ENCODE measurements at places on chromosomes 2 and 18.

GRCh38 chr18:27483276-27483675 is 298.2 kb upstream of the CHST9 start:
- no peak for DNase-seq

DNA sequence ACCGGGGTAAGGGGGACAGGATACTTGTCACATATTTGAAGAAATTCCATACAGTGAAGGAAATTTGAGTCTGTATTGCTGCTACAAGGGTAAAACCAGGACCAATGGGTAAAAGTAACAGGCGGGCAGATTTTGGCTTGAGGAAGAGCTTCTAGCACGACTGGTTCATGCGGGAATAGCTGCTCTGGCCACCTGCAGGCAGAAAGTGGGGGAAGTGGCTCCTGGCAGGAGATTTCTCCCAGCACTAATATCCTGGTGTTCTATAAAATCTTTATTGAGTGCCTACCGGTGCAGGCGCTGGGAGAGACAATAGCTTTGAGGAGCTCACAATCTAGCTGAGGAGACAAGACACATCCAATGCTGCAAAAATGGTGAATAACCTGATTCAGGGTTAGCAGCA is 198.5 kb downstream of the LOXHD1 start:
- no peak for DNase-seq

- no peak for DNase-seq
Observed at GRCh38 chr2:186749219-186749618, 55.4 kb downstream of the FAM171B start.

GRCh38 chr2:144713410-144713809 is 193.5 kb upstream of the ZEB2 start:
- DNase-seq, result no peak

- DNase-seq, result no peak
Observed at GRCh38 chr2:121910139-121910538, 154.7 kb downstream of the TSN start.

- no peak for DNase-seq
Observed at GRCh38 chr2:42895791-42896135, 103.4 kb upstream of the HAAO start.

GRCh38 chr2:6835467-6835866 is 30.2 kb downstream of the CMPK2 start:
- no peak for DNase-seq

GRCh38 chr2:190023860-190024259 is 38.7 kb downstream of the MSTN start:
- DNase-seq, result peak; percentile 16

DNA sequence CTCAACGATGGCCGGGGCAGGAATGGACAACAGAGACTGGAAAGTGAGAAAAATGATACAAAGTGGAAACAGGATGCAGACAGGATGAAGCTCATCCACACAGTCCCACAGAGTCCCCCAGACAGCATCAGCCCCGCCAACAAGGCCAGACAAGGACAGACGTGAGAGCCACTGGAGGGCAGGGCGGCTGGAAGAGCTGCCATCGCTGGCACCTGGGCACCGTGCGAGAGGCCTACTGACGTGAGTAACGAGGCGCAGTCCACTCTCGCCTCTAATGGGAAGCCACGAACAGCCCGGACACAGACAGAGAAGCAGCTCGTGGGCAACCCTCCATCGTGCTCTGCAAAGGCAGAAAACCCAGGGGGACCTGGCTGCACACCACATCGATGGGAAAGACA is 17.1 kb downstream of the HDAC4 start:
- no peak for DNase-seq

DNA sequence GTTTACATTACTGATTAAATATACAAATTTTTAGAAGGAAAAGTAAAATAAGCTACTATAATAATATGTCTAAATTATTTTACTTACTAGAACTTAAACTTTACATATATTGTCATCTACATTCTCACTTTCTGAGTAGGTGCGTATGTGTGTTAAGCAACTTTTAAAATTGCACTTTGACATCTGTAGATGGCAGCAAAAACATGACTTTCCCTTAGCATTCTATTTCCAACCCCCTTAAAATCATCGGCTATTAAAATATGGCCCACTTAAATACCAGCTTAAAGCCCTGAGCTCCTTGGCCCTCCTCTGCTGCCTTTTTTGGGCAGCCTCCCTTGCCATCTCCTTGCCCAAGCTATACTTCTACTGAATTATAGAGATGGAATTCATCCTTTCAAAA is 78.0 kb downstream of the UPP2 start:
- DNase-seq, result peak; percentile 13

- DNase-seq, result no peak
Observed at GRCh38 chr2:65388596-65389390, 43.6 kb downstream of the SPRED2 start.

- no peak for DNase-seq
Observed at GRCh38 chr2:186691900-186692299, 2.0 kb upstream of the FAM171B start.

- DNase-seq, result no peak
Observed at GRCh38 chr18:11008505-11008904, 140.9 kb downstream of the PIEZO2 start.

- no peak for DNase-seq
Observed at GRCh38 chr2:232879618-232880494, 9.8 kb downstream of the SNORC start.

GRCh38 chr18:78903436-78904178 is 76.0 kb upstream of the SALL3 start:
- no peak for DNase-seq

GRCh38 chr2:203562268-203562667 is 27.2 kb upstream of the RAPH1 start:
- no peak for DNase-seq

DNA sequence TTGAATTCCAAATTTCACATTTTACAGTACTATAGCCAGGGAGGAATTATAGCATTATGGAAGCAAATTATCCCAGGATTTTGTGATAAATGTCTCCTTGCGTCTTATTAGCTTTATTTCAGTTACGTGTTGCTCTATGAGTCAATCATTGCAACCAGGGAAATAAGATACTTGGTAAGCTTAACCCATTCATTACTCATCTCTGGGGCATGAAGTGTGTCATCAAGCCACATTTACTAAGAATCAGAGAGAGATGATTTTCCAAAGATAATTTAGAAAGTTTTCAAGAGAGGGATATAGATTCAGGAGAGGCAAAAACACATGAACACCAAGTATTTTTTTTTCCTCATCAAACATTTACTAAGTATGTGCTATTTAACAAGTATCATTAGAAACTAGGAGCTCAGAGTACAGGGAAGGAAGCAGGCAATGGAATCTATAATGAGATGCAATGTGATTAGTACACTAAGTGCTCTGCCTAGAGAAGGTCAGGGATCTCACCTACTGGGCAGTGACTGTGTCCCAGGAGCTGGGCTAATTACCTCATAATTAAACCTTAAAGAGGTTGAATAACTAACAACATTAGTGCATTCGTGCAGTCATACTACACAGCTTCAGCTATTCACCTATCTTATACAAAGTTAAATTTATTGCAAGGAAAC is 217.8 kb upstream of the NXPH2 start:
- DNase-seq, result peak; percentile 68

- DNase-seq, result peak; percentile 33
Observed at GRCh38 chr18:46042571-46043123, 29.4 kb downstream of the PSTPIP2 start.

DNA sequence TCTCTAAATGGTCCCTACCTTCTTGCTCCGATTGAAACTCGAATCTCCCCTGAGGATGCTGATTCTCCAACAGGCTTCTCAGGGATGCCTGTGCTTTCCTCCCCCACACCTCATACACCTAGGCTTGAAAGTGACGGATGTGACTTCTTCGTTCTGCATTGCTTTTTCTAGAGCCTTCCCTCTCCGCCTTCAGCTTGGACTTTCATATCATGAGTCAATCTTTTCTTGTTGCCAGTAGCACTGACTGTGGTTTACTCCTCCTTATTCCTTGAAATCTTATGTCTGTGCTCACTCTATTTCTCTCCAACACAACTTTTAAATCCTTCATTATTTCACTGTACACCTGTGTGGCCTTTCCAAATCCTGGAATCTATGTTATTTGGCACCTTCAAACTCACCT is 451.4 kb downstream of the TMX3 start:
- DNase-seq, result peak; percentile 5

DNA sequence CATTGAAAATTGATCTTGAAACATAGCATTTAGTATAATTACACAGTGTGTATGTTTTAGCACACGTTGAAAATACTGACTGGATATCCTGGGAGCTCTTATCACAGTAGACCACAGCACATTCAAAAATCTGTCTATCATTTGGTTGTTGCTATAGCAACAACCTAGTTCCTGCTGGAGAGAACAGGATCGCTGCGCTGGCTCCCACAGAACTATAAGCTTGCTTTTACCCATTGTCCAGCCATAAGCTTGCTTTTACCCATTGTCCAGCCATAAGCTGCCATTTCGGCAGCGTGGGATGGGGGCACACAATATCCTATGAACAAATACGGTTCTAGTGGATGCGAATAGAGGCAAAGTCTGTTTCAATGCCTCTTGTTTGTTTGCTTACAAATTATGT is 70.4 kb upstream of the ST6GAL2 start:
- no peak for DNase-seq

DNA sequence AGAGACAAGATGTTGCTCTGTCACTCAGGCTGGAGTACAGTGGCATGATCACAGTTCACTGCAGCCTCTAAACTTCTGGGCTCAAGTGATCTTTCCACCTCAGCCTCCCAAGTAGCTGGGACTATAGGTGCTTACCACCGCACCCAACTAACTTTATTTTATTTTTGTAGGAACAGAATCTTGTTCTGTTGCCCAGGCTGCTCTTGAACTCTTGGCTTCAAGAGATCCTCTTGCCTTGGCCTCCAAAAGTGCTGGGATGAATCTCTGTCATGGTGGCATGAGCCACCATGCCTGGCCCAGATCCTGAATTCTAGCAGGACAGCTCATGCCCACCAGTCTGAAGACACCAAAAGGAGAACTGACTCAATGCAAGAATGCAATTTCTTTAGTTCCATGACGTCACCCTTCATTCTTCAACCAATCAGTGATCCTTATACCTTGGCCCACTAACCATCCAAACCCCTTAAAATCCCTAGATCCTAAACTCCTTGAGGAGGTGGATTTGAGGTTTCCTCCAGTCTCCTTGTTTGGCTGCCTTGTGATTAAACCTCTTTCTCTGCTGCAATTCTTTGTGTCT is 25.6 kb upstream of the CXXC1 start:
- DNase-seq, result no peak

DNA sequence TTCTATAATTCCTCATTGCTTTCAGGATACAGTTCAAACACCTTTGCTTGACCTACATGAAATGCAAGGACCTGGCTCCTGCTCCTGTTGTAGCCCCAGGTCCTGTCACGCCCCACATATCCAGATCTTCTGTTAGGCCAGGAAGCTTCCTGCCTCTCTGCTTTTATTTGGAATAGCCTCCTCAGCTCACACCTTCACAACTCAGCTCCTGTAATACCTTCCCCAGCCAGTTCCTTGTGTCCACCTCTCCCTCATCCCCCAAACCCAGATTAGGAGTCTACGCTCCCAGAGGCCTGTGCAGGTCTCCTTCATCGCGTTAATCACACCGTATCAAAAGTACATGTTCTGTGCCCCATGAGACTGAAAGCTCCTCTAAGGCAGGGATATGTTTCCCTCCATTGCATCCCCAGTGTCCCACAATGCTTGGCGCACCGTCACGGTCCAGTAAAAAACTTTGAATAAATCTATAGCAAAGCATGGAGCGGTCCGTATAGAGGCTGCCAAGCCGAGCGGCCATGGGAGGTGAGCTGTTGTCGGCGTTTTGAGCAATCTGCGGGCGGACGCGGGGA is 371 bp downstream of the MDH1B start:
- DNase-seq, result no peak

GRCh38 chr2:60873381-60873780 is 8.0 kb upstream of the REL start:
- no peak for DNase-seq

DNA sequence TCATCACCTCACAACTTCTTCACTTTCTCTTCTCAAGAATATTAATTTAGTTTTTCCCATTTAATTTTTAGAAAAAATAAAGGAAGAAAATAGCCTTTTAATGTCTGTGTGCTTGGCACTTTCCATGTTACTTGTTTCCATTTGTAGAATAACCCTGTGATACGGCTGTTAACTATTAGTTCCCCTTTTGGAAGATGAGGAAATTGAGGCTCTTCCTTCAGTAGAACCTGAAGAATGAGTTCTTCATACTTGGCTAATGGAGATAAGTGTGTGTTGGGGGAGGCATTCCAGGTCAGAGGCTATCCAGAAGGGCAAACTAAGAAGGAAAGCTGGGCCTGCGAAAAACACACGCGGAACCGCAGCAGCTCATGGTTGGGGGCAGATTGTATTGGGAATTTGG is 38.3 kb downstream of the ZNF532 start:
- DNase-seq, result no peak

DNA sequence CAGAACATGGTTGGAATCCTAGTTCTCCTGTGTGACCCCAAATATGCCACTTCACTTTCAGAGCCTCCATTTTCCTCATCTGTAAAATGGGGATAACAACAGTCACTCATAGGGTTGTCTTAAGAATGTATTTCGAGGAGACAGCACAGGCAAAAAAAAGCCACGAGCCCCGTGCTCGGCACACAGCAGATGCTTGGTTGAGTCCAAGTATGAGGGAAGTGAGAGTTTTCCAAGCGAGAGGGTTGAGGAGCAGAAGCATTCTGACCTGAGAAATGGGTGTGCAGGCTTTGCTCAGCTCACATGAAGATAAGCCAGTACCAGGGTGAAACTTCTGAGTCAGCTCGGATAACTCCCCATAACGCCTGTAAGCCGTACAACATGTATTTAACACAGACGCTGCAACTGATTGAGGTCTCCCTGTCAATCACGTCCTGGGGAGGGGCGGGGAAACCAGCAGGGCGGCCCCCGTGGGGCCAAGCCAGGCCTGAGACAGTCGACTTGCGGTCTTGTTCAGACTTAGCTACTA is 23.0 kb upstream of the ODC1 start:
- DNase-seq, result no peak

DNA sequence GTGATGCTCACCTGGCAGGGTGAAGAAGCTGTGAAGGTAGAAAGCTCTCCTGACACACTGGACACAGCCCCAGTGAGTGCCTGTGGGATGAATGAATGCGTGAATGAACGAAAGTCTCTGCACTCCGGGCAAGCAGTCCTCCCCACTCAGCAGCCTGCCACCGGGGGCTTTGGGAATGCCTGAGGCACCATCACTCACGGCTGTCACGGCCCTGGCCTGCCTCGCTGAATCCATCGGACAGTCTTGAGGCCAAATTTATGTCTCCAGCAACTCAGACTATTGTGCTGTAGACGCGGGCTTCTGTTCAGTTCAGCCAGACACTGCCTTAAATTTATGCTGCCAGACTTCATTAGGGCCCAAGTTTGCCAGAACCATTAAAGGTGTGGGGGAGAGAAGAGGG is 62.9 kb upstream of the TEX51 start:
- DNase-seq, result no peak

GRCh38 chr18:42222557-42222956 is 267.5 kb downstream of the PIK3C3 start:
- no peak for DNase-seq

GRCh38 chr18:75115514-75115913 is 93.4 kb downstream of the PTGR3 start:
- no peak for DNase-seq
